ENCODE measurements at places on chromosomes 1 and 21.

DNA sequence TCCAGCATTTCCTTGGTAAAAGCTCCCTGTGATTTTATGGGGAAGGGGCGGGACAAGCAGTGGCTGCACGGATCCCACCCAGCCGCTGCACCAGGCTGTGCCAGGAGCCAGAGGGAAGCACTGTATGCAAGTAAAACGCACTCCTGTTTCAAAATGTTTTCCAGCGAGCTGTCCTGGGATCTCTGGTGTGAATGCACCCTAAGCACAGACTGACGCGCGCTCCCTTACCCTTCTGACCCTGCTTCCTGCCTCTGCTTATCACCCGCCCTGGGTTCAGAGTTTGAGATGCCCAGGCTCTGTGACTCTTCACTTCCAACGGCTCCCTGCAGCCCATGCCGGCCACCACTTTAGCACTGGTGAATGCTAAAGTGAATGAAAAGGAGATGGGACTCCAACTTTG, 131.2 kb downstream of the RHOU start:
- H3K36me3 ChIP-seq = no peaks in the 10 kb centered on the region
- no peak overlapping the region for H3K4me3 ChIP-seq
- no peak for DNase-seq

GRCh38 chr1:36323636-36324352, at the start of gene EVA1B:
TSS of gene EVA1B (minus strand) at chr1:36323645. CDS start at chr1:36323037, 608 bp downstream.
- H3K27me3 ChIP-seq = peaks cover 12% of the 10 kb centered on the region
- H3K4me3 ChIP-seq = peak within 1 kb of the TSS; percentile 71
- DNase-seq = peak; percentile 53

- no peak overlapping the region for H3K4me3 ChIP-seq
- DNase-seq = no peak
Measured at GRCh38 chr1:229381234-229381633, 38.4 kb upstream of the CCSAP start.

DNA sequence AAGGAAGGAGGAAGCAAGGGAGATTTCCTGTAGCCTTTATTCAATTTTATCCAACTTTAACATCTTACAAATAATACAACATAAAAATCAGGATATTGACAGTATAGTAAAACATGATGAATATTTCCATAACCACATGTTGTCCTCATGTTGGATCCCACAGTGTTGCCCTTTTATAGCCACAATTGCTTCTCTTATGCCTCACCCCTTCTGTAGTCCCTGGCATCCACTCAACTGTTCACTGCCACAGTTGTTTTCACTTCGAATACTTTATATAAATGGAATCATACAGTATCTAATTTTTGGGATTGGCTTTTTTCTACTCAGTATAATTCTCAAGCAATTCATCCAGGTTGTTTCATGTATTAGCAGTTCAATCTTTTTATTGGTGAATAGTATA, 44.8 kb downstream of the SRSF11 start:
- DNase-seq = no peak
- H3K27me3 ChIP-seq = no peaks in the 10 kb centered on the region
- H3K4me3 ChIP-seq = no peak overlapping the region

- H3K4me3 ChIP-seq = peak overlapping the region; percentile 91
- no peaks in the 10 kb centered on the region for H3K27me3 ChIP-seq
- peaks cover 25% of the 10 kb centered on the region for H3K4me1 ChIP-seq
Measured at GRCh38 chr1:150268340-150268704, 494 bp downstream of the APH1A start.

DNA sequence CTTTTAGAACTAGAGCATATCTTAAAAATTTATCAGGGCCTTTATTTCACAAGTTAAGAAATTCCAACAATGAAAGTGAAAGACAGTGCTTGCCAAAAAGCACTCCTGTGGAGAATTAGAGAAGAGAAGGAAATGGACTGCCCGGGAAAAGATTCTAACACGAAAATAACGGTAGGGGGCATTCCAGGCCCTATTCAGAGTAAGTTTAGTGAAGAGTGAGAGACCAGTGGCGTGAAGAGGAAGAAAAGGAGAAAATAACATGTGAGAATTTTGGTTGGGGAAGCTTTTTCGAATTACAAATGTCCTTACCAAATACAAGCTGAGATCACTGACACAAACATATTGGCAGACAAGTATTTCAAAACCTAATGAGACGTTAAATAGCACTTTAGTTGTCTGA, 38.4 kb upstream of the RBM34 start:
- peaks cover 2% of the 10 kb centered on the region for H3K4me1 ChIP-seq
- H3K27ac ChIP-seq = no peak overlapping the region
- no peak overlapping the region for H3K4me3 ChIP-seq

- H3K4me1 ChIP-seq = peaks cover 6% of the 10 kb centered on the region
- no peak overlapping the region for H3K27ac ChIP-seq
- H3K27me3 ChIP-seq = peaks cover 2% of the 10 kb centered on the region
- H3K36me3 ChIP-seq = peaks cover 15% of the 10 kb centered on the region
Measured at GRCh38 chr21:46172863-46173528, 11.3 kb downstream of the SPATC1L start.

- no peak for DNase-seq
- peaks cover 70% of the 10 kb centered on the region for H3K27me3 ChIP-seq
- H3K27ac ChIP-seq = no peak overlapping the region
- no peak overlapping the region for H3K4me3 ChIP-seq
- no peaks in the 10 kb centered on the region for H3K4me1 ChIP-seq
Measured at GRCh38 chr1:231160895-231161666, 777 bp upstream of the TRIM67 start.

- DNase-seq = no peak
- H3K36me3 ChIP-seq = peaks cover 5% of the 10 kb centered on the region
- peak overlapping the region; percentile 79 for H3K27ac ChIP-seq
- peaks cover 41% of the 10 kb centered on the region for H3K4me1 ChIP-seq
- H3K4me3 ChIP-seq = peak overlapping the region; percentile 89
Measured at GRCh38 chr1:88685259-88685620, 1.2 kb downstream of the PKN2 start.

DNA sequence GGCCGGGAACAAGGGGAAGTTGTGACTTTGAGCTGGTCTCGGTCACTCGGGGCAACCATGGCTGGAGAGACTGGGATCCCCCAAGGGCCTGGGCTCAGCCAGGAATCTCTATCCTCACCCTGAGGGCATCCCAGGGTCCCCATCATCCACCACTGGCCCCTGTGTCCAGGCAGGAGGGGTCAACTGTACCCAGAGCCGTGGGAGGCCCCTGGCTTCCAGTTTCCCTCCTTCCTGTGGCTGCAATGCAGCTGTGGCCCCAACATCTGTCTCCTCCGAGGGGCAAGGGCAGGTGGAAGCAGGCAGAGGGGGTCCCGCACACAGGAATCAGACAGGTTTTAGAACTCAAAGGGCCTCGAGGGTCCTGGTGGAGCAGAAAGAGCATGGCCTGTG, 332.7 kb upstream of the VAMP3 start:
- H3K4me1 ChIP-seq = no peaks in the 10 kb centered on the region
- H3K4me3 ChIP-seq = no peak overlapping the region
- H3K27me3 ChIP-seq = no peaks in the 10 kb centered on the region
- H3K27ac ChIP-seq = no peak overlapping the region
- H3K36me3 ChIP-seq = no peaks in the 10 kb centered on the region

DNA sequence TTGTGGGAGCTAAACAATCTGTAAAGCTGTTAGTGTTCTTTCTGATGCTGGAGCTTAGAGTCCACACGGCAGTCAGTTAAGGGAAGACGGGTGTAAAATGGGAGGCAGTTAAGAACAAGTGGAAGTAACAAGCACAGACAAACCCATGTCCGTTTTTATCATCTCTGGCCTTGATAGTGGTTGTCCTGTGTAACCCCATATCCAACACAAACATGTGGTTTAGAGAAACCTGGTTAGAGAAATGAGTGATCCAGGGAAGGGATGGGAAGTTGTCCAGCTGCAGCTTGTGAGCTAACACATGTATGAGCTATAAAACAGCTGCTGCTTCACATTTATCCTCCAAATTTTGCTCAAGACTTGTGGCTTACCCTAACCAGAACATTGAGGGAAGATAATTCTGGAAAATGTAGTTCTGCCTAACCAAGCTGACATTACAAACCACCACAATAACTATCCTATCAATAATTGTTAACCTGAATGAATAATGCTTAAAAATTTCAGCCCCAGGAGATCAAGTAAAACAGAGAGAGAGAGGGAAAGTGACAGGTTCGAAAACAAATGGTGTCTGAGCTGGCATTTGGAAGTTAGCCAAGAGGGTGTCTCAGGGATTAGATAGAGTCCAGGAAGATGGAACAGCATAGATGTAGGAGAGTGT, 10.6 kb upstream of the C1orf162 start:
- H3K4me1 ChIP-seq = peaks cover 6% of the 10 kb centered on the region
- peaks cover 40% of the 10 kb centered on the region for H3K36me3 ChIP-seq
- no peak for DNase-seq
- no peak overlapping the region for H3K4me3 ChIP-seq
- no peaks in the 10 kb centered on the region for H3K27me3 ChIP-seq
- peak overlapping the region; percentile 20 for H3K27ac ChIP-seq

GRCh38 chr21:32140604-32141317, 138.1 kb downstream of the MIS18A start:
- no peak overlapping the region for H3K27ac ChIP-seq
- peaks cover 5% of the 10 kb centered on the region for H3K27me3 ChIP-seq
- no peak overlapping the region for H3K4me3 ChIP-seq
- DNase-seq = no peak
- no peaks in the 10 kb centered on the region for H3K36me3 ChIP-seq

DNA sequence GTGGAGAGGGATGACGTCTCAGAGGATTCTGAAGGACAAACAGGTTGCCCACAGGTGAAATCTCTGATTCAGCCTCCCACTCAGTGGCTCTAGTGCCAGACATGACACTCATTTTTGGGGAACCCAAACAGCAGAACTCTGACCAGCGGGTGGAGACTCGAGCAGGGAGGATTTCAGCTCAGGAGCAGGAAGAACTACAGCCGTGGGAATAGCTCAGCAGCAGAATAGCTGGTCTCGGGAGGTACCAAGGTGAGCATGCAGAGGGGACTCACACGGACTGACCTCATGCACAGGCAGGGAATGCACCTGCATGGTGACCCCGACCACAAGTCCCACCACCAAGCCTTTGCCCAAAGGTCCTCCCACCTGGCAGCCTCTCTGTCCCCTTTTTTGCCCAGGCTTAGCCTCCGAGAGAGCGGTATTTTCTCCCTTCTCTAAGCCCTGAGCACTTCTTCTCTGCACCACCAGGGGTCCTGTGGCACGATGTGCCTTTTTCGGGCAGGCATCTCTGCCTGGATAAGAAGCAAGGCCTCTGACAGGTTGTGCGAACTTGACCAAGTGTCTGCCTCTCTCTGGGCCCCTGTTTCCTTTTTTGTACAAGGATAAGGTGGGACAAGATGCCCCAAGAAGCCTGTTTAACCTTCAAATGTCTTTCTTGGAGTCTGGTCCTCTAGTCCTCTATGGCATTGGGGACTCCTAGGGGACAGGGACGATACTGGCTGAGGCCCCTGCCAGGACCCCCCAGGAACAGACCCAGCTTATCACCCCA, 8.8 kb upstream of the FGR start:
- peak overlapping the region; percentile 18 for H3K27ac ChIP-seq
- H3K36me3 ChIP-seq = no peaks in the 10 kb centered on the region
- DNase-seq = peak; percentile 75
- H3K4me3 ChIP-seq = no peak overlapping the region
- H3K27me3 ChIP-seq = no peaks in the 10 kb centered on the region

- no peak overlapping the region for H3K27ac ChIP-seq
- peaks cover 23% of the 10 kb centered on the region for H3K36me3 ChIP-seq
- peaks cover 9% of the 10 kb centered on the region for H3K4me1 ChIP-seq
Measured at GRCh38 chr21:29377266-29377665, 78.5 kb downstream of the BACH1 start.

DNA sequence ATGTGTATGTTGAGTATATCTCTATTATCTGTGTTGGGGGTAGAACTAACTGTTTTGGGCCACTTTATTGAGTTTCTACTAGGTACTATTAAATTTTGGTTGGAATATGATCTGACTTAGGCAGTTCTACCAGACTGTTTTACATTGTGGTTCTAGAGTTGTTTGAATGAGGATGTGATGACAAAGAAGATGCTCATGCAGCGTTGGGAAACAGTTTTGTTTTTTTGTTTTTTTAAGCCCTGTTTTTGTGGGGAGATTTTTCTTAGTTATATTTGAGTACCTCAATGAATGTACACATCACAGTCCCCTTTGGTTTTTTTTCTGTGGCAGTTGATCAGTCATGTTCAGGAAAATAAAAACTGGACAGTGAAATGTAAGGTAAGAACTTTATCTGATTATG, 40.1 kb downstream of the TMED5 start:
- H3K36me3 ChIP-seq = peaks cover 38% of the 10 kb centered on the region
- H3K4me1 ChIP-seq = peaks cover 2% of the 10 kb centered on the region
- peak overlapping the region; percentile 52 for H3K27ac ChIP-seq
- H3K27me3 ChIP-seq = no peaks in the 10 kb centered on the region
- H3K4me3 ChIP-seq = no peak overlapping the region

GRCh38 chr1:186996816-186997215, 168.1 kb downstream of the PLA2G4A start:
- H3K4me3 ChIP-seq = no peak overlapping the region
- no peaks in the 10 kb centered on the region for H3K36me3 ChIP-seq
- H3K4me1 ChIP-seq = no peaks in the 10 kb centered on the region
- no peak for DNase-seq
- no peaks in the 10 kb centered on the region for H3K27me3 ChIP-seq

DNA sequence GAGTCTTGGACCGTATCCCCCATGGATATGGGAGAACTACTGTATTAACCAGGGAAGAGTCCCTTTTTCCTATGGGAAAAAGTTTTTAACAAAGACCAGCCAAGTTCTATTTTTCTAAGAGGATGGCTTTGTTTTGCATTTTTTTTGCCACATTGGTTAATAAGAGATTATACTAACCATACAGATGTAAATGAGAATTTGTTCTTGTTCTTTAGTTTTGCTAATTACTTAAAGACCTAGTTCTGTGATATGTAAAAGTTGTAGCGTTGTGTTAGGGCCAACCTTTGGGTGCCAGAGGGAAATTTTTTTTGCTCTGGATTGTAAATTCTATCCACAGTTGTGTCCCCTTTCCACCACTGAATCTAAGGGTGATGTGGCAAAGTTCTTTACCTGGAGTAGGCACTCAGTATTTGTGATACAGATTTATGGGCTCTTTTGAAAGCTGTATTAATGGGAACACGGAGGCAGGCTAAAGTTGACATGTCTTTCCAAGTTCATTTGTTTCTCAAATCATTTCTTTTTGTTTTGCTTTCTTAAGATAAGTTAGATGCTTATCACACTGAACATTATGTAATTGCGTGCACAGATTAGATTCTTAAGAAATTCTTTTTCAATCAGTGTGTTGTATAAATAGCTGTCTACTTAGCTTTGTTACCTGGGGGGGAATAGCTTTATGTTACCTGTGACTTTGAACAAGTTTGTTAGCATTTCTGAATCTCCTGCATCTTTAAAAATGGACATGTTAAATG, 2.9 kb downstream of the SOAT1 start:
- DNase-seq = no peak
- peak overlapping the region; percentile 26 for H3K4me3 ChIP-seq
- no peaks in the 10 kb centered on the region for H3K27me3 ChIP-seq
- H3K4me1 ChIP-seq = peaks cover 62% of the 10 kb centered on the region

DNA sequence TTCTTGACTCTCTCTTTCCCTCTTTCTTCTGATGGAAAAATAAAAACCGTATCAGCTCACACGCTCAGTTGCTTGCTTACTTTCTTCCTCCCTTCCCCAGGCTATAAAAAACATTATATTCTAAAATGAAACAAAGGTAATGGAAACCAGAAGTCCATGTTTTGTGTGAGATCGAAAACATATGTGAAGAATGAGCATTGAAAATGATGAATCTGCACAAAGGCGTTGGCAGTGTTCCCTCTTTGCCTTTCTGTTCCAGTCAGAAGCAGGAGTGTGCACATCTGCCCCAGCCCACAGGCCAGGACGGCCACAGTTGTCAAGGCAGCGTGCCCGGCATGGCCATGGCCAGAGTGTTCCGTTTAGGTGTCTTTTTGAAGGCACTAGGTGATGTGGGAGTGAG, 185.3 kb upstream of the USP24 start:
- no peak overlapping the region for H3K27ac ChIP-seq
- peaks cover 17% of the 10 kb centered on the region for H3K27me3 ChIP-seq

All from activated naive CD8-positive, alpha-beta T cell treated with anti-CD3 and anti-CD28 coated beads, Interleukin-2, amount 50 U/mL, for 24 hours (primary cell).